Cardiac muscle cell (in vitro differentiated cells and primary cell): ENCODE measurements at places on chromosomes 5 and 9. TPM values are rescaled to one million over a fixed set of nuclear protein-coding genes. Genes with fewer than 3 reads are reported as not detected.

The FCN2 gene
- polyA plus RNA-seq = not detected in 2 replicates

The OBP2B gene
- polyA plus RNA-seq = 0.35 TPM in 1 of 2 replicates, not detected in the other

The ADAMTS12 gene
- 29.3 and 50.4 TPM in 2 replicates for polyA plus RNA-seq

The PRUNE2 gene
- 5.5 and 12.7 TPM in 2 replicates for polyA plus RNA-seq

The C5orf46 gene
- 0.43 TPM in 1 of 2 replicates, not detected in the other for polyA plus RNA-seq

The NR5A1 gene
- not detected in 2 replicates for polyA plus RNA-seq

The RHOBTB3 gene
- polyA plus RNA-seq = 455 and 589 TPM in 2 replicates

The GABRA6 gene
- polyA plus RNA-seq = not detected in 2 replicates

The PDE6A gene
- polyA plus RNA-seq = not detected in 2 replicates

The SNX24 gene
- polyA plus RNA-seq = 24.0 and 26.5 TPM in 2 replicates

The SLC25A48 gene
- 0.13 TPM in 1 of 2 replicates, not detected in the other for polyA plus RNA-seq
